Dermis microvascular lymphatic vessel endothelial cell (primary cell): ENCODE measurements at places on chromosomes 12 and 14.

DNA sequence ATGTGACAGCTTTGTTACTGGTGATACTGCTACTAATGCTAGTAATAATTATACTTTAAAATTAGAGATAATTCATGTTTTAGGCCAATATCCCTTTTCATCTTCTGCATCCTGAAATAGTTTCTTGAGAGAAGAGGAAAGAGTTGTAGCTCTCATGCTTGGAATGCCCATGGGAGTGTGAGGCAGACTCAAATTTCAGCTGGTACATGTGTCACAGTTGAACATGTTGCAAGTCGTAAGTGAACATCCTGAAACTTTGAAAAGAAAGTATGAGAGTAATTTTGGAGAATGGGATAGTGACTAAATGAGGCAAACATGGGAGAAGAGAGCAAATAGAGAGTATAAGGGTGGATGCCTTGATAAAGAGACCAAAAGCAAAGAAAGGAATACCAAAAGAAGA is 168.0 kb downstream of the TMTC3 start:
- no peak for DNase-seq

DNA sequence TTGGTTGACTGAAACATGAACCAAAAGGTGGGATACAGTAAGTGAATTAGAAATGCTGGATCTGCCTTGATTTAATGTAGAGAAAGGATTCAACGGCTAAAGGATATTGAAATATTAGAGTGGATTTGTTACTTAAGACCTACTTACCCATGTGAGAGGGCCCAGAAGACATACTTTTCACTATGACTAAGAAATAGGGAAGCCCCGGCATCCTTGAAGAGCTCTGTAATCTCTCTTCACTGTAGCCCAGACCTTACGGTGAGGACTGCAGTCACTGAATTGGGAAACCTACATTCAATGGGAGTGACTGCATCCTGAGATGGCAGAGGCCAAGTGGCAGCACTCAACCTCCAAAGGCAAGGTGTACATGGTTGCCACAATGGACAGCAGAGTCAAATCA is 52.5 kb downstream of the KANSL2 start:
- DNase-seq, result no peak

- DNase-seq, result no peak
Observed at GRCh38 chr14:30257946-30258661, 300.9 kb upstream of the G2E3 start.

DNA sequence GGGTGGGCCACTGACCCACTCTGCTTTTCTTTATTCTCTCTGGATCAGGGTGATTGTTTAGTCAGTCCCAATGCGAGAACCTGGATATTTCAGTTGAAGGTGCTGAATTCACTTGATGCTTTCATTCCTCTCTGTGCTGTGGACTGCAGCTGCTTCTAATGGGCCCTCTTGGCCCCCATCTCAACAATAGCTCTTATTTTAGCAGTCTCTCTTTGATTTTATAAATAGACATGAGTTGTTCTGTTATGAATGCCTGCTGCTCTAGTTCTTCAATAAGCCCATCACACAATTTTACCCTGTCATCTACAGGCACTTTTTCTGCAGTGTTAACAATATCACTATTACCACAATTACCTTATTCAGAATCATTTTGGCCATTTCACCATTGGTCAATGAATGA is 54.1 kb upstream of the YARS2 start:
- no peak for DNase-seq

- no peak for DNase-seq
Observed at GRCh38 chr12:112185093-112185923, 59.9 kb downstream of the TRAFD1 start.

- DNase-seq, result no peak
Observed at GRCh38 chr14:52878469-52878868, 72.4 kb downstream of the FERMT2 start.
